NCI-H1417 (cell line): ENCODE measurements at places on chromosomes 16 and 17.

GRCh38 chr16:54952195-54952594, 21.5 kb downstream of the IRX5 start:
- no peak for DNase-seq

GRCh38 chr16:20799599-20799998, 6.7 kb downstream of the ERI2 start:
- DNase-seq = peak; percentile 12

- DNase-seq = no peak
Measured at GRCh38 chr17:43655693-43656255, 5.9 kb downstream of the MEOX1 start.

- DNase-seq = no peak
Measured at GRCh38 chr16:86100205-86101136, 201.5 kb downstream of the IRF8 start.
